Fibroblast of skin of left biceps (primary cell): ENCODE measurements at places on chromosomes 4 and X.

- no peak for DNase-seq
These were observed 23.3 kb upstream of the PPP2R2C start for GRCh38 chr4:6495736-6496135.

GRCh38 chr4:48254381-48255071, 15.1 kb downstream of the TEC start:
- DNase-seq = peak; percentile 87

- no peak for DNase-seq
These were observed 1.2 kb downstream of the CTSO start for GRCh38 chr4:155952501-155952901.

GRCh38 chr4:106615410-106615945, 246.9 kb upstream of the GIMD1 start:
- DNase-seq = no peak

DNA sequence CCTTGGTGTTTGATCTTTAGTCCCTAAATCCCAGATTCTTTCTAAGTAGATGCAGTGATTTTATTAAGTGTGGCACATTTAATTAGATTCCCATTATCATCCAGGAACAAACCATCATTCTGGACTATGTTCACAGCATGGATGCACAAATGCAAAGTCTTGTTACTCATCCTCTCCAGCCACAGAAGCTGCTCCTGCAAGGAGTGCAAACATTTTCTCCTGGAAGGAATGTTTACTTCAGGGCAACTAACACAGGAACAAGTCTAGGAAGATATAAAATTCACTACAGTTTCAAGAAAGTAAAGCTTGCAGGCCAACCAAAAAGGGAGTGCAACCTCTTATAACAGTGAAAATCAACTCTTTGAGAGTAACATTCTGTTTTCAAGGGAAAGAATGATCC, 106.0 kb downstream of the IQCM start:
- no peak for DNase-seq

GRCh38 chr4:38529189-38530115, 134.5 kb upstream of the KLF3 start:
- DNase-seq = no peak

- no peak for DNase-seq
These were observed 372.4 kb upstream of the SLIT2 start for GRCh38 chr4:19879330-19879729.

DNA sequence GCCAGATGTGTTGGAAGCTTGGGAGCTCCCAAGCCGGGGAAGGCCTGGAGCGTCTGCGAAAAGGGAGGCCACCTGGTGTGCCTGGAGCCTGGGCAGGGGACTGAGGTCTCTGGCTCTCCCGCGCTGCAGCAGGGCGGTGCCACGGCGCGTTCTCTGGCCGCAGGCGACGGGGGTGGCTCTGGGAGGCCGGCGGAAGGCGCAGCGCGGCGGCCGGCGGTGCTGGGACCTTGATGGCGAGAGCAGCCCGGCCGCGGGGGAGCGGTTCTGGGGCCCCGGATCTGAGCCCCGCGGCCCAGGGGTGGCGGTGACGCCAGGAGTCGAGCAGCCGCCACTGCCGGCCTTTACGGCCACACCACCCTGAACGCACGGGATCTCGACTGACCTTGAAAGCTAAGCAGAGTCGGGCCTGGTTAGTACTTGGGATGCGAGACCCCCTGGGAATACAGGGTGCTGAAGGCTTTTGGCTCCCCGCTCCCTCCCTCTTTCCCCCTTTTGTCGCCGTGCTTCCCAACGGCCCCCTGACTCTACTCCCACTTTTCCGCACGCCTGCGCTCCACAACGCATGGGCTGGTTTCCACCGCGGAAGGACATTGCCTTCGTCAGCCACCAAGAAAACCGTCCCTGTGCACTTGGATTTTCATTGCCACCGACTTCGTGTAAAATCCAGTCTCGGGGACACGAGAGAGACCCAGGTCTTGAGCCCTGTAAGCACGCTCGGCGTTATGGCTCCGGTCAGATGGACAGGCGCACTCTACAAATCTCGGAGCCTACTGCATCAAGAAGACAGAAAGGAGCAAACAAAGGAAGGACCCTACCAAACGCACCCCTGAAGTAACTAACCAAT, 9.5 kb downstream of the FRG2 start:
- DNase-seq = no peak

DNA sequence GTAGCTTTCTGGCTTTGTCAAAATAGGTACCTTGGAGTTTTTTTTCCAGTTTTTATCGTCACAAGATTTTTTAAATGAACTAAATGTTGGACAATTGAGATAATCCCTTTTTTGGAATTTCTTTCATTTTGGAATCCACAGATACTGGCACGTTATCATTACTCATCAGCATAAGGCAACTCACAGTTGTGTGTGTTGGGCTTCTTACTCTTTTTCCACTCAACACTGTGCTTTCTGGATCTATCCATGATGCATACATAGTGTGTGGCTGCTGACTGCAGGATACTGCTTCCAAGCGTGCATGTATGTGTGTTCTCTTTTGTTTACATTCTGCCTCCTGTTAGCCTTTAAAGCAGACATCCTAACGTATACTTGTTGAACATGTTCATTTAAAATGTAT, 113.5 kb upstream of the FAM9A start:
- no peak for DNase-seq

- DNase-seq = no peak
These were observed 432.1 kb upstream of the NR3C2 start for GRCh38 chr4:148874331-148874730.

GRCh38 chrX:95764972-95765451, 919.6 kb upstream of the DIAPH2 start:
- DNase-seq = no peak

- DNase-seq = no peak
These were observed 7.4 kb downstream of the ACOX3 start for GRCh38 chr4:8433136-8433535.

- no peak for DNase-seq
These were observed 61.8 kb downstream of the BRWD3 start for GRCh38 chrX:80747832-80748231.

- DNase-seq = no peak
These were observed 27.5 kb downstream of the POU3F4 start for GRCh38 chrX:83535417-83536196.

DNA sequence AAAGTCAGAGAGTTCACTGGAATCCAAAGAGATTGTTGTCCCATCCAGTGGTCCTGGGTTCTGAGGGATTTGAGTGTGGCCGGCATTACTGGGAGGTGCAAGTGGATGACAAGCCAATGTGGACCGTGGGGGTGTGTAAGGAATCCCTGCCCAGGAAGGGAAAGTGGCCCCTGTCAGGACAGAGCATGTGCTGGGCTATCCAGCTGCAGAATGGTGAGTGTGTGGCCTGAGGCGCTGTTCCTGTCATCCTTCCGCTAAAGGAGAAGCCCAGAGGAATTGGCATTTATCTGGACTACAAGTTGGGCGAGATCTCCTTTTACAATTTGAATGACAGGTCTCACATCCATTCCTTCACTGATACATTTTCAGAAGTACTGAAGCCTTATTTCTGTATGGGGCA, 20.4 kb upstream of the TRIM60 start:
- no peak for DNase-seq

- DNase-seq = no peak
These were observed 613.3 kb downstream of the BCOR start for GRCh38 chrX:39484159-39485068.

- no peak for DNase-seq
These were observed 1.3 kb downstream of the LPAR4 start for GRCh38 chrX:78748846-78749245.

DNA sequence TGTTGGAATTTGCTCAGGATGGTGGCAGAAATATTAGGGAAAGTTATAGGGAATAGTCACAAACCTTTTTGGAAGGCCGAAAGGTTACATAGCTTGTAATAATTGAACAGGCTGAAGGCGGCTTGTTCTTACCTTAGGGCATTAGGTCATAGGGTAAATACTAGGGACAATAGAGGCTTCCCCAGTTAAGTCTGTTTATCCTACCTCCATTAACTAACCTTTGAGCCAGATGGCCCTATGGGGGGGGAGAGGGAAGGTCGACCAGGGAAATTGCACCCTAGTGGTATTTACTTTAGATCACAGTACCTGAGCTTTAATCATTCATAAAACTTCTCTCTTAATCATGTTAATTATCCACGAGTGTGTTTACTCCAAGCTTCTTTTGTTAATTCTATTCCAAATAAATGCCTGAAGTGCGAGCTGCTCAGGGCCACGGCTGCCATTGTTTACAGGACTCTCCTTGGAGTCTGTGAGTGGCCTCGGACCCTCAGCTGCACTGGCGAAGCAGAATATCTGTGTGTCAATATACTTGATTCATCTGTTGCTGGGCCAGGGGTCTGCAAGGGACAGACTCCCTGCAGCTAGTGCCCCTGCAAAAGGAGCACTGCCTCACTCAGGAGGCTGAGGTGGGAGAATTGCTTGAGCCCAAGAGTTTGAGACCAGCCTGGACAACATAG, 22.9 kb downstream of the PAGE2 start:
- no peak for DNase-seq

GRCh38 chrX:43860646-43861370, 21.4 kb downstream of the MAOB start:
- DNase-seq = no peak

DNA sequence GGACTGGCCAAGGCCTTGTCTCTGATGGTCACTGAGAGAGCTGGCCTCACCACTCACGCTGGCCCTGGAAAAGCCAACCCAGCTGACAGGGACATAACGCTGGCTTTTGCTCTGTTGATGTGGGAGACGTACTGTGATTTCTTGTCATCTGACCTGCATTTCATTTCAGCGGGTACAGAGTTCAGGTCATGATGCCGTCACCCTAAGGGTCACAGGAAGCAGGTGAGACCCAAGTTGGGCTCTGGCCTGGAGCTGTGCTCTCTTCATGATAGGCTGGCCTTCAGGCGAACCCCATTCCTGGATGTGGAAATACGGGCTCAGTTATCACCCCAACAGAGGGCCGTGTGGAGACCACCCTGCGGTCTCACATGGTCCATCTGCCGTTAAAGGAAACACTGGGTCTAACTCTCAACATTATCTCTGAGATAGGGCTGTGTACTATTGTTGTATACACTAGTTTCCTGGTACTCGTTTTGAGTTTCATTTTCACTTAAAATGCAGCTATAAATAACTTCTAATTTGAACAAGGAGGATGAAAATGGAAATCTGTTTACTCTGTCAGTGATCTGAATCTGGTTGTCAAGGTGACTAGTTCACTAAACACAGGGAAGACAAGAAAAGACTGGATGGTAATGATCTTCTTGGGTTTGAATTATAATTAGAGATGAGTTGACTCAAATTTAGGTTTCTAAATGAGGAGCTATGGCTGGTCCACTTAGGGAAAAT, 89.1 kb downstream of the TBC1D9 start:
- no peak for DNase-seq

DNA sequence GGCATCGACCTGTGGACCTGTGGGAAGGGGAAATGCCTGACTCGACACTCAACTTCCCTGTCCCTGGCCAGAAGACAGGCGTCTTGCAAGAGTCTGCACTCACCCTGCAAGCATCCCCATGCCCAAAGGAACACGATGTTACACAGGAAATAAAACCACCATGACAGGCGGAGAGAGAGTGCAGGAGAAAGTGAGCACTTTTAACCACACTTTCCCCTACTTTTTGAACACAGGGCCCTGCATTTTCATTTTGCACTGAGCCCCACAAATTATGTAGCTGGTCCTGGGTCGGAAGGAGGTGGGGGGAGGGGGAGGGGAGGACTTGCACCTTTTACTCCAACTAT, 13.8 kb upstream of the MAN2B2 start:
- no peak for DNase-seq

DNA sequence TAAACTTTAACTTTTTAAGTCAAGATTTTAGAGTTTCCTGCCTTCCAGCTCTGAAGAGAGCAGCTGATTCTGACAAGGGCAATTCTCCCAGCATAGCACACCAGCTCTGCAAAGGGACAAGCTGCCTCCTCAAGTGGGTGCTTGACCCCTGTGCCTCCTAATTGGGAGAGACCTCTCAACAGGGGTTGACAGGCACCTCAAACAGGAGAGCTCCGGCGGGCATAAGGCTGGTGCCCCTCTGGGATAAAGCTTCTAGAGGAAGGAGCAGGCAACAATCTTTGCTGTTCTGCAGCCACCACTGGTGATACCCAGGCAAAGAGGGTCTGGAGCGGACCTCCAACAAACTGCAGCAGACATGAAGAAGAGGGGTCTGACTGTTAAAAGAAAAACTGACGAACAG, 872.9 kb upstream of the PCDH10 start:
- DNase-seq = no peak

DNA sequence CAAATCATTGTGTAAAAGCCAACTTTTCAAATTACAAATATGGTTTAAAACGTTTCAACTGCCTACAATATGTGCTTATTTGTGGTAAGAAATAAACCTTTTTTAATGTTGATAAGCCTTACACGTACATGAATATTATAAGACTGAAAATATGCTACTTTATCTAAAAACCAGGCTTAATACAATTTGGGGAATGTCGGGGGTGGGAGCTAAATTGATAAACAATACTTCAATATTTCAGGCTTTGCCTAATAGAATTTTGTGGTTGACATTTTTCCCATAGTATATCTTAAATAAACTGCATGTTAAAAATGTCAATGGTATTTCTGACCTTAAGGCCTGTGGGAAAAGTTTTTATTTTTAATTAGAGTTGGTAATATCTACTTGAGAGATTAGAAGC, 69.8 kb upstream of the SLIT2 start:
- DNase-seq = no peak

- no peak for DNase-seq
These were observed 46.5 kb upstream of the HPSE start for GRCh38 chr4:83381173-83381572.

DNA sequence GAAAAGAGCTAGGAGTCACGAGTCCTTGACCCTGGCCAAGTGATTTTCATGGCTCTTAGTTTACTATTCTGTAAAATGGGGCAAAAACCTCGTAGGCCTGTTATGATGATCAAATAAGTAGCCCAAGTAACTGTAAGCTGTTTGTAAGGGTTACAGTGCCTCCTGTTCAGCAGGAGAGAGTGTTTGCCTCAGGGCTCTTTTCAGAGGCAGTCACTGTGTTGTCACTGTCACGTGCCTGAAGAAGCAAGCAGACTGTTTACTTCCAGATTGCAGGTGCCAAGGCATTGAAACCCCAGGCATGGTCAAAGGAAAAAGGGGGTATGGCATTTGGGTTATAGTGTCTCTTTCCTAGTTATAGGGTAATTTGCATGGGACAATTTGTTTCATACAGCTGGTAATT, 4.5 kb downstream of the RAB39B start:
- no peak for DNase-seq

DNA sequence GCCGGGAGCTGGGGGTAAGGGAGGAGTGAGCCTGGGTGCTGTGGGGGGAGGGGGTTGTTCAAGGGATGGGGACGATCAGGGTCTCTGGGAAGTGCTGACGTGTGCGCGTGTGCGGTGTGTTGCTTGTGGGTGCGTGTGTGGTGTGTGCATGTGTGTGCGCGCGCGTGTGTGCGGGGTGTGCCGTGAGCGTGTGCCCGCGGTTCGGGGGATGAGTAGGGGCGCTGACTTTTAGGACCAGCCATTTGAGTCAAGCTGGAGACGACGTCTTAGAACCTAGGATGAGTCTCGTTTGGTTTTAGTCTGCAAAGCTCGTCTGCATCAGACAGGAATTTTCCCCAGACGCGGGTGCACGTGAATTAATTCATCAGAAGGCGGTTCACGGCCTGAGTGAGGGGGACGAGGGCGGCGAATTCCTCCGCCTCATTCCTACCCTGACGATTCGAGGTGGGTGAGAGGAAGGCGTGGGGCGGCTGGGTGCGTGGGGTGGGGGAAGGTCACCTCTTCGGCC, 950 bp upstream of the TMEM271 start:
- no peak for DNase-seq

GRCh38 chr4:48079972-48080391, 54.1 kb downstream of the TXK start:
- DNase-seq = no peak

- DNase-seq = peak; percentile 12
These were observed 51.9 kb downstream of the NAA11 start for GRCh38 chr4:79273915-79274314.
